ENCODE measurements at places on chromosomes 7 and 10. TPM values are rescaled to one million over a fixed set of nuclear protein-coding genes. Genes with fewer than 3 reads are reported as not detected.

DNA sequence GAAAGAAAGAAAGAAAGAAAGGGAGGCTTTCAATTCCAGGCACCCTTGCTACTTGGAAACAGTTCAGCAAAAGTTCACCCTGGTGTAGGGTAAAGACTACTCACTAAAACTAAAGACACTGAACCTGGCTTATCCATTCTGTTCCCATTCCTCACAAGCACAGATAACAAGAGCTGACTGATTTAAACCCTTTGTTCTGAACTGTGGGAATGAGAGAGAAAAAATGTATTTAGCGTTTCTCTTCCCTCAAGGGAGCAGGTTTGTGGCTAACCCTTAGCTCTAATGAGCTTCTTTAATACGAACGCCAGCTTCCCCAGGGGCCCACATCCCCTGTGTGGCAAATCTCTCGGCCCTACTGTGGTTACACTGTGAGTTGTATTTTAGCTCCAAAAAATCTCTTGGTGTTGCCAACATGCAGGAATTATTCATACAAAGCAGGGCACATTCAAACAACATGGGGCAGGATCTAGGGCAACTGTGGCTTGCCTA, 23.3 kb downstream of the PRTFDC1 start:
- DNase-seq: no peak

DNA sequence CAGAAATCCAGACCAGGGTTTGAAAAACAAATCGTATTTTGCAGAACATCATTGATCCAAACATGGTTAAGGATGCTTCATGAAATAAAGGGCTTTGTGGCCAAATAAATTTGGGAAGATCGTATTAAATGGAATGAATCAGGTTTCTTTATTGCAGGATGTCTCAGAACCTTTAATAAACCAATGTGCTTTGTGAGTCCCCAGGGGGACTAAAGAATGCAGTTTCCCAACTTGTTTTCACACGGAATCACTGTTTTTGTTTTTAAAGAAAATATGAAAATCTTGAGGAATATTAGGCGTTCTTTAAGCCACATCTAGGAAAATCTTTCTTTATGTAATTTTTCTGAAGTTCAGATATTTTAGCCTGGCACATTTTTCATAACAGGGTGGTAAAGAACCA, 16.8 kb upstream of the CCDC172 start:
- no peak for DNase-seq

GRCh38 chr7:142594078-142594477, 155.2 kb upstream of the PRSS1 start:
- no peak for DNase-seq

GRCh38 chr7:70294211-70294911, 696.1 kb downstream of the AUTS2 start:
- no peak for DNase-seq

MBL2 gene
- not detected for polyA plus RNA-seq

PRXL2A gene
- polyA plus RNA-seq: 123 TPM

Data from renal cortex interstitium (tissue), 15 donors.